A549 treated with Mapracorat at 1 μM for 4 hours (cell line): ENCODE measurements at places on chromosomes 3 and 15. TPM values are rescaled to one million over a fixed set of nuclear protein-coding genes. Genes with fewer than 3 reads are reported as not detected.

The BSN gene
- total RNA-seq = 0.09 to 0.41 TPM (median 0.13 TPM) in 5 replicates

The NR2F2 gene
- total RNA-seq = 18.0 to 24.1 TPM (median 21.4 TPM) in 5 replicates

The ZNF660 gene
- not detected in 5 replicates for total RNA-seq

The GCHFR gene
- total RNA-seq = 6.7 to 8.7 TPM (median 7.4 TPM) in 5 replicates

The ZWILCH gene
- total RNA-seq = 31.5 to 39.7 TPM (median 35.3 TPM) in 5 replicates

The ZMYND10 gene
- 1.1 to 1.3 TPM (median 1.2 TPM) in 5 replicates for total RNA-seq

The SSUH2 gene
- total RNA-seq = 0.62 to 1.0 TPM (median 0.70 TPM) in 5 replicates

The BFSP2 gene
- total RNA-seq = not detected in 5 replicates

The GP9 gene
- not detected in 5 replicates for total RNA-seq

The PLA2G4B gene
- 0.78 to 2.1 TPM (median 1.7 TPM) in 5 replicates for total RNA-seq

The OR5H6 gene
- total RNA-seq = not detected in 5 replicates
